Choroid plexus epithelial cell (primary cell): ENCODE measurements at places on chromosomes 16 and 17.

DNA sequence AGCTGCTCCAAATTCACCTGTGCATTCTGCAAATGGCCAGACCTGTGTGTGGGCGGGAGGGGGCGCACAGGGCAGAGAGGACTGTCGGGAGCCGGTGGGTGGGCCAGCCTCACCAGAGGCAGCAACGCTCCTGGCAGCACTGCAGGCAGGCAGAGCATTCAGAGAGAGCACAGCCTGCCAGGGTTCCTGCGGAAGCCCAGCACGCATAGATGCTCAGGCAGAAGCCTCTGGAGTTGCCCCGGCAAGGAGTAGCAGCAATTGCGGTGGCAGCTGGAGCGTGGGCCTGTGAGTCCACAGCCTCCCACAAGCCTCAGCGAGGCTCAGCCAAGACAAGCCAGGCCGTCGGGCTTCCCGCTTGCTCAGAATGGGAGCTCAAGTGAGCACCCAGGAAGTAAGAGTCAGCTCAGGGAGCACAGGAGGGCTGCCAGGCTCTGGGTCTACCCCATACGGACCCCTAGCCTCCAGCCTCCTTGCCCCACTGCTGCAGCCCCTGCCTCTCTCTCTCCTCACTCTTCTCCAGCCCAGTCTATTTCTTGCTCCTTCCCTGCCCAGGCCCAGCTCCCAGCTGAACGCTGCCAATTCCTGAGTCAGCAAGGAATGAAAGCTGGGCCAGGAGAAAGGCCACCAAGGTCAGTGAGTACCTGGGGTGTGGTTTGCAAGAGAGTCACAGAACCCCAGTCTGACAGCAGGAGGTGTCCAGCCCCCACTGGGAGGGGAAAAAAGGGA is 9.6 kb downstream of the EMC6 start:
- DNase-seq = no peak

DNA sequence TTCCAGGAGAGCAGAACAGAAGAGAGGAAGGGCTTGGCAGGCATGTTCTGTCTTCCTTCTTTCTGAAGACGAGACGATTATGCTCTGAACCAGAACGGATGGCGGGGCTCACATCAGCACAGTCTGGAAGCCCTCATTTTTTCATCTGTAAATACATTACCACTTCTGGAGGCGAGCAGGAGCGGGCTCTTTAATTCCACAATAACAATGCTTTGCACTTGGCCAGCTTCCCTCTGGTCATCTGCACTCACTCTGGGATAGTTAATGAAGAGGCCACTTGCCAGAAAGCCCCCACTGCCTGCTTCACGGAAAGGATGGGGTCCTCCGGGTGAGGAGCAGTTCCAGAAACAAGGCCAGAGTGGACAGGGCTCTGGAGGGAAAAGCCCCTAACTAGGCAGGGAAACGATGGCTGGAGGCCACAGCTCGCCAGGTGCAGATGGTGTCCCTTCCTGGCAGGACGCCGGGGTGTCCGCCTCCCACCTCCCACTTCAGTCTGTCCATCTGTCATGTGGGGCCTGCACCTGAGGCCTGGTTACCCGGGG is 13.1 kb upstream of the BCAR1 start:
- DNase-seq = peak; percentile 60

DNA sequence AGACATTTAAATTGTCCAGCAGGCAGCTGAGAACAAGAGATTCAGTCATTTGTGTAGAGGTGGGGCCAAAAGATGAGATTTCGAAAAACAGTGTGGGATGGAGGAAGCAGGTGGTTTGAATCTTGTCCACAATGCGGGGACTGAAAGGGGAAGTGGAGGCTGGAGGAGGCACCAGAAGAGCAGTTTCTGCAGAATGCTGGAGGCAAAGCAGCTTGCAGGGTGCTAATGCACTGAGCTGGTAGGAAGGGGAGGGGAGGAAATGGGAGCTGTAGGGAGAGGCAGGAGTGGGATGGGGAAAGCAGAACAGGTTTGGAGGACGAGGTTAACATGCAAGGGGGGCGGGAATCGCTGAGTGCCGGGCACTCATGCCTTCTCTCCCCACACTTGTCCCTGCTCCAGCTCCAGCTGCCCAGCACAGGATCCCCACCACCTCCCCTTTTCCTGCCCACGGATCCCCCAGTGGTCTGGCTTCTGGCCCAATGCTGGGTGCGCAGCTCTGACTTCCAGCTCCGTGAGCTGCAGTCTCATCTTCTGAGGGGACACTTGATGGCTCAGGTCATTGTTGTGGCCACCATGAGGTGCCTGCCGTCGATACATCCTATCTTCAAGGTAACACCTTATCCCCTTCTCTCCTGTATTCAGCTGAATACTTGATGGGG is 9.4 kb downstream of the C17orf100 start:
- DNase-seq = no peak

DNA sequence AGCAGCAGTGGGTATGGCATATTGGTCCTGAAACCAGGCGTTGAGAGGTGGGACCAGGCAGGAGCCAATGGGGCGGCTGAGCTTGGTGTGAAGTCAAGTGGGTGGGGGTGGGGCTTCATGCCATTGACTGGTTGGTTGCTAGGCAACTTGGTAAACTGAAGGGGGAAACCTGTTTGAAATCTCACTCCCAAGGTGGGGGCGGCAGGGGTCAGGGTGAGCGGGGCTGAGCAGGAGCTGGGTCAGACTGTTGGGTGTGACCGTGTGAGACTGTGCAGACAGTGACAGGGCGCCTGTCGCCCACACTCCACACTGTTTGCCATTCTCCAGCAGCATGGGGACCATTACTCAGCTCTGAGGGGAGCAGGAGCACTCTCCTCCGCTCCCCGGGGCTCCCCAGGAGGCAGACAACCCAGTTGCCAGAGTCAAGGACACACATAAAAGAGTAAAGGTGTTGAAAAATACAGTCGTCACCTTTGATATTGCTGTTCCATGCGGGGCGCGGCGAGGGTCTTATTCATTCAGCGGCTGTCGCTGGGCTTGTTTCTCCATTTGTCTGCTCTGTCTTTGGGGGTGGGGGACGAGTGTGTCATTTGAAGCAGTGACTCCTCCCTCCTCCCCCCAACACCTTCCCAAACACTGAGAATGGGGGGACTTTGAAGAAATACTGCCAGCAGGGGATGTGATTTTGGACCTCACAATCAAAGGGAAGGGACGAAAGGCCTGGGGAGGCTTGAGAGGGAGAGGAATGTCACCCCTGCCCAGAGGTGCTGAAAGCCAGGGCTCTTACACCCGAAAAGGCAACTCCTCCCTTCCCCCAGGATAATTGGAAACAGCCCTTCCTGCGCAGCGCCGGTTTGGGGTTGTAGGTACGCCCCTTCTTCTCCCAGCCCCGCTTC is 1.2 kb upstream of the EFNB3 start:
- peak; percentile 72 for DNase-seq

DNA sequence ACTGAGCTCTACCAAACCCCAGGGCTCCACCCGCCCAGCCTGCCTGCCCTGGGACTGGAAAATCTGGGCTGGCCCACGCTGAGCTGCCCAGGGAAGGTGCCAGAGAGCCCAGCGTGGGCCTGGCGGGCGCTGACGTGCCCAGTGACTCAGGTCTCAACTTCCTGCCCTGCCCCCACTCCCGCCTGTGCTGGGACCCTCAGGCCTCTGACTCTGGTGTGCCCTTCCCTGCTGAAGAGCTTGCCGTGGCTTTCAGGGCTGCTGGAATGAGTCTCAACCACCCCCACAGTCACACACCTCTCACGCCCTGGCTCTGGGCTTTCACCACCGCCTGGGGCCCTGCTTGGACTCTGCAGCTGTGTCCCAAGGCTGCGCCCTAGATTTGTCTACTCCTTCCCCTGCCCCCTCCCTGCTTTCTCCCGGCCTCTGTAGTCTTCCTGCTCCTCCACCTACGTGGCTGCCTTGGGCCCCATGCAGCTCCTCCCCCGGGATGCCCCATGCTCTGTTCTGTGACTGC is 10.4 kb downstream of the LLGL1 start:
- DNase-seq = peak; percentile 26

GRCh38 chr17:6510321-6510977 is 45.9 kb downstream of the PITPNM3 start:
- DNase-seq = no peak

DNA sequence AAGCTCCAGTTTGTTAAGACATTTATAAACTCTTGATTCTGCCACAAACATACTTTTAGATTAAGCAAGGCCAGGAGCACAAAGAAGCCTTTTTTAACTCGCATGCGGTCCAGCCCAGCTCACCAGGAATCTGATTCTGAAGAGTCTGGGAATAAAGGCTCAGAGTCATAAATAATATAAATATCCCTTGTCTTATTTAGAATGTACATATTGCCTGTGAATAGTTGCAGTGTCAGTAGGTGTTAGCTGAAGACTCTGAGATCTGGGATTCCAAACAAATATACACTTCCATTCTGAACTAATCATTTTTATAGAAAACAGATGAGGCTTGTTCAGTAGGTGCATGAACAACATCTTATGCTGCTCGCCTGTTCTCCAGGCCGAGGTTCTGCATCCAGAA is 59.1 kb upstream of the ELAC2 start:
- no peak for DNase-seq

DNA sequence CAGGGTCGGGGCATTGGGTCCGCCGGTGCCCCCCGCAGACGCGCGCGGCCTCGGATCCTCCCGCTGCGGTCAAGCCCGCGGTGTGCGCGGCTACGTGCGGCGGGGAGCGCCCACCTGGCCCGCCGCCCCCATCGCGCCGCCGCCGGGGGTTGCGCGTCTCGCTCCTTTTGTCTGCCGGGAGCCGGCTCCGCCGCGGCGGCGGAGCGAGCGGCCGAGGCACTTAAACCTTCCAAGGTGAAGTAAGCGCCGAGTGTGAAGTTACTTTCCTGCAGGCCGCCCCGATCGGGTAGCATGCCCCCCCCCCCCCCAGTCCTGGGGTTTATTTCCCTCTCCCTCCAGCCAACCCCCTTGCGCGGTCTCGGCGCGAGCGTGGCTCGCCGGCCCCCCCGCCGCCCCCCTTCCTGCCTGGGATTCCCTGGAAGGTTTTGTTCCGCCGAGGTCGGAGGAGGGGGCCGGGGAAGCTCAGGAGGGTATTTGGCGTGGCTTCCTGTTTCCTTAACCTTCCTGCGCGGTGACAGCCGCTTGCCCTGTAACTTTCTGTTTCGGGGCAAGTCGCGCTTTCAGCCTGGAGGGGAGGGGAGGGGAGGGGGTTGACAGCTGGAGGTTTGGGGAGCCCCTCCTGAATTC is 56.6 kb upstream of the GSE1 start:
- no peak for DNase-seq

GRCh38 chr16:66245072-66245471 is 121.4 kb upstream of the CDH5 start:
- no peak for DNase-seq
